Stomach (tissue), 19 donors: ENCODE measurements at places on chromosomes 7 and 10. TPM values are rescaled to one million over a fixed set of nuclear protein-coding genes. Genes with fewer than 3 reads are reported as not detected.

DNA sequence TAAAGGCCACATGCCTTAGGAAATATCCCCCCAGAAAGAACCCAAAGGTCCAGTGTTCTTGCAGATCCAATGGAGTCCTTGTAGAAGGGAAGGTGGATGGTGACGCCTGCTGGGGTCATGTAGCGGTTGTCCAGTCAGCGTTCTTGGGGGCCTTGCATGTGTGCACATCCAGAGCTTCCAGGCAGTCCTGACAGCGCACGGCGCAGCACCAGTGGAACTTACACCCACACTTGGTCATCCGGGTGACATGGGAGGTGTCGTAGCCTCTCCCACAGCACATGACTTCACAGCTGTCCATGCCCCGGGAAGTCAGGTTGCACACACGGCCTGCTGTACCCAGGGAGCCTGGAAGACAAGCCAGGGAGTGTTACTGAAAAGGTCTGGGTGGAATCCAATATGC is 44.8 kb downstream of the WNT2 start:
- no peak overlapping the region for H3K4me3 ChIP-seq
- peaks cover 8% of the 10 kb centered on the region for H3K27me3 ChIP-seq
- H3K27ac ChIP-seq, result no peak overlapping the region

DNA sequence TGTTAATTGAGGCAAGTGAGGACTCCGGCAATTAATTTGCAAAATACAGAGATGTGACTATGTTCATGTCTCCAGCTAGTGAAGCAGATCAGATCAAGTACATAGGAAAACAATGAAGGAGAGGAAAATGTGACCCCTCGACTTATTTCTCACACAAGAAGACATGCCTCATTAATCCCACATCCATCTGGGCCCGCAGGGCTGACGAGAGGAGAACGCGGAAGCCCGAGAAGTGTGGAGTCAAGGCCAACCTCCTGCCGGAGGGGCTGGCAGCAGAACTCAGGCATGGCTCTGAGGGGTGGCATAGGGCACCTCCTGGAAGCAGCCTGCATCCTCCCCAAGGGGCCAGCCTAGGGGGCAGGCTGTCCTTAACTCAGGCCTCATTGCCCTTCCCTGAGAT is 54.4 kb downstream of the ZNF503 start:
- no peak overlapping the region for H3K4me3 ChIP-seq
- no peaks in the 10 kb centered on the region for H3K27me3 ChIP-seq
- no peaks in the 10 kb centered on the region for H3K36me3 ChIP-seq
- no peaks in the 10 kb centered on the region for H3K4me1 ChIP-seq
- H3K27ac ChIP-seq, result no peak overlapping the region
- DNase-seq, result no peak

DNA sequence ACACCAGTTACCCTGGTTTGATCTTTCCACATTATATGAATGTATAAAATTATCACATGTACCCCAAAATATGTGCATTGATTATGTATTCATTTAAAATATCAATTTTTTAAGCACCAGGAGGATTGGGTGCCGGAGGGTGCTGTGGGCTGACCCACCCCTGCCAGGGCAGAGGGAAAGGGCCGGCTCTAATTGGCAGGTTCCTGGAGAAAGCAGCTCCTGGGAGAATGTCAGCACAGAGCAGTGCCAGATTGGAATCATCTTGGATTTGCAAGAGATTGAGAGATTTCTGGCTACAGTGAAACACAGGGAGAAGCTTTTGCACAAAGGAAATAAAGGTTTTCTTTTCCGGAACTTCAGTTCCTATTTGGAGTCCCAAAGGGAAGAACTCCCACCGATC is 264.4 kb upstream of the TCERG1L start:
- no peak overlapping the region for H3K4me3 ChIP-seq
- no peak overlapping the region for H3K27ac ChIP-seq
- H3K27me3 ChIP-seq, result no peaks in the 10 kb centered on the region

DNA sequence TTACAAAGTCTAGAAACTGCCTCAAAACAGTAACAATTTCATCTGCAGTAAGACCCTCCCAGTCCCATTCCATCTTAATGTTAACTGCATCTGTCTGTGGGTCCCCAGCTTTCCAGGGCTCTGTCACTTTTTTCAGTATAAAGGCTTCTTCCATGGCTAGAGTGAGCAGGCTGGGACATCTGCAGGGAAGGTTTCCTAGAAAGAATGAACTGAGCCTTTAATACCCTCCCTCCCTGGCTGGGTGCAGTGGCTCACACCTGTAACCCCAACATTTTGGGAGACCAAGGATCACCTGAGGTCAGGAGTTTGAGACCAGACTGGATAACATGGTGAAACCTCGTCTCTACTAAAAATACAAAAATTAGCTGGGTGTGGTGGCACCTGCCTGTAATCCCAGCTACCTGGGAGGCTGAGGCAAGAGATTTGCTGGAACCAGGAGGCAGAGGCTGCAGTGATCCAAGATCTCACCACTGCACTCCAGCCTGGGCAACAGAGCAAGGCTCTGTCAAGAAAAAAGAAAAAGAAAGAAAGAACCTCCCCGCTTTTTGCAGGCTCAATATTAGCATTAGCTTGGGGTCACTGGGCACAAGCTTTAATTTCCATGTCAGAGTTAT is 3.4 kb downstream of the ERV3-1 start:
- no peak overlapping the region for H3K4me3 ChIP-seq
- peaks cover 18% of the 10 kb centered on the region for H3K36me3 ChIP-seq
- peaks cover 72% of the 10 kb centered on the region for H3K4me1 ChIP-seq

DNA sequence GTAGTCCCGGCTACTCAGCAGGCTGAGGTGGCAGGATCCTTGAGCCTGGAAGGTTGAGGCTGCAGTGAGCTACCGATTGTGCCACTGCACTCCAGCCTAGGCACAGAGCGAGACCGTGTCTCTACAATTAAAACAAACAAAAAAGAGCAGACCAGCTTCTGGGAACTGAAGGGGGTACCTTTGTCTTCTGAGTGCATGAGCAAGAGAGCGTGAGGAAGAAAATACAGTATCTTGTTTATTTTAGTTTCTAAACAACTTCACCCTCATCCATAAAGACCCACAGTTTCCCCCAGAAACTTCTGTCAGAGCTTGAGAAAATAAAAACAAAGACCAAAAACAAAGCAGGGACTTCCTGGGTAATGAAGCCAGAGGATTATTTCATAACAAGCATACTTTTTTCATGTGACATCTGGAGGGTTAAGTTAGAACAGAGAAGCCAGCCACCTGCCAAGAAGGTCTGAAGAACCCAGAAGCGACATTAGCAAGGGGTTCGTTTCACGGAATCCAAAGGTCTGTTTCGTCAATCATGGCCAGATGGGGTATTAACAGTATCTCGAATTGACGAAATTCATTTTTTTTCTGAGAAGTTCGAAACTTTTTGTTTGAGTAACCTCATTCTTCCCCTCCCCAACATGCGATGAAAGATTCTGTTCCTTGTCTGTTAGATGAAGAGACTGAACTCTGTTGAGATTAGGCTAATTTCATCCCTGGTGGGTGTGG is 10.2 kb upstream of the IL2RA start:
- H3K4me1 ChIP-seq, result peaks cover 7% of the 10 kb centered on the region
- no peak for DNase-seq
- H3K27ac ChIP-seq, result peak overlapping the region; percentile 27
- no peaks in the 10 kb centered on the region for H3K36me3 ChIP-seq

DNA sequence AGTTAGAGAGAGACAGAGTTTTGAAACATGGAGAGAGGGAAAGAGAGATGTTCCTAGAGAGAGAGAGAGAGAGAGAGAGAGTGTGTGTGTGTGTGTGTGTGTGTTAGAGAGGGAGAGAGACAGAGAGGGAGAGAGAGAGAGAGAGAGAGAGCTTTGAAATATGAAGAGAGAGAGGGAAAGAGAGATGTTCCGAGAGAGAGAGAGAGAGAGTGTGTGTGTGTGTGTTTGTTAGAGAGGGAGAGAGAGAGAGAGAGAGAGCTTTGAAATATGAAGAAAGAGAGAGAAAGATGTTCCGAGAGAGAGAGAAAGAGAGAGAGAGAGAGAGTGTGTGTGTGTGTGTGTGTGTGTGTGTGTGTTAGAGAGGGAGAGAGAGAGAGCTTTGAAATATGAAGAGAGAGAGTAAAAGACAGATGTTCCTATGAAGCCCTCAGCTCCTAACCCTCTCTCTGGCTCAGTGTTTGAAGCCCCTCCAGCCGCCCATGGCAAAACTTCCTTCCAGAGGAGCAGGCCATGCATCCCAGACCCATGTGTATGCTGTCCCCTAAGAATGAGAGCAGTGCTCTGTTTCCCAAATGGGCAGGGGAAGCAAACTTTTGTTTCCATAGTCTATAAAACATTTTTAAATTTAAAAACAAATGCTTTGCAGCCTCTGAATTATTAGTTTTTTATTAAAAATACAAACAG is 130.9 kb downstream of the KCNMA1 start:
- no peaks in the 10 kb centered on the region for H3K4me1 ChIP-seq
- no peak overlapping the region for H3K4me3 ChIP-seq
- no peaks in the 10 kb centered on the region for H3K27me3 ChIP-seq
- H3K27ac ChIP-seq, result no peak overlapping the region

CLDN4 gene
- 523 TPM for total RNA-seq

- H3K27me3 ChIP-seq, result peaks cover 42% of the 10 kb centered on the region
- no peak overlapping the region for H3K27ac ChIP-seq
- no peak for DNase-seq
- no peaks in the 10 kb centered on the region for H3K36me3 ChIP-seq
- no peak overlapping the region for H3K4me3 ChIP-seq
- H3K4me1 ChIP-seq, result peaks cover 29% of the 10 kb centered on the region
Observed at GRCh38 chr10:100736144-100736808, 9.1 kb upstream of the PAX2 start.

TAS2R60 gene
- not detected for total RNA-seq

GRCh38 chr7:43522406-43523156 is 60.3 kb upstream of the STK17A start:
- no peak overlapping the region for H3K4me3 ChIP-seq
- H3K27ac ChIP-seq, result no peak overlapping the region
- H3K27me3 ChIP-seq, result no peaks in the 10 kb centered on the region

PRPS1L1 gene
- not detected for total RNA-seq

DNA sequence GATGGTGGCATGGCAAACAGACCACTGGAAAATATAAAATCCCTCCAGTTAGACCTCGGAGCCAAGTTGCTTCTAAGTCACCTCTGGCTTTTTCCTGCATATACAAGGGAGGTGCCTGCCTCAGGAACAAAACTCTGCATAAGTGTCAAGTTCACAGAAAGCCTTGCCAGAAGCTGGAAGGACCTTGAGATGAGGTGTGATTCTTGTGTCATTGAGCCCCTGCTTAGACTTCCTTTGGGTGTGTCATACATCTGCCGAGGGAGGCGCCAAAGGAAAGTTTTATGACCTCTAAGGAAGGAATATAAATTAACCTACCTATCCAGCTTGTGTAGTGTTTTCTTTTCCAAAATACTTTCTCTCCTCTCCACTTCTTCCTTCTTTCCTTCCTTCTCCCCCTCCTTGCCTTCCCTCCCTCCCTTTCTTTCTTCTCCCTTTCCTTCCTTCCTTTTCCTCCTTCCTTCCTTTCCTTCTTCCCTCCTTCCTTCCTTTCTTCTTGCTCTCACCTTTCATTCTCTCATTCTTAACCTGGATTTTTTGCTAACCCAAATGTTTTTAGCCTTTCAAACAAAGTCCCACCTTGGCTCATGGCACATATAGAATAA is 75.2 kb downstream of the TRIL start:
- no peaks in the 10 kb centered on the region for H3K36me3 ChIP-seq
- H3K27me3 ChIP-seq, result peaks cover 18% of the 10 kb centered on the region
- H3K4me3 ChIP-seq, result no peak overlapping the region
- no peak for DNase-seq

GCC1 gene
- total RNA-seq, result 14.3 TPM

CFAP46 gene
- 0.18 TPM for total RNA-seq

GRCh38 chr7:142594078-142594477 is 155.2 kb upstream of the PRSS1 start:
- DNase-seq, result no peak
- H3K4me1 ChIP-seq, result no peaks in the 10 kb centered on the region

DNA sequence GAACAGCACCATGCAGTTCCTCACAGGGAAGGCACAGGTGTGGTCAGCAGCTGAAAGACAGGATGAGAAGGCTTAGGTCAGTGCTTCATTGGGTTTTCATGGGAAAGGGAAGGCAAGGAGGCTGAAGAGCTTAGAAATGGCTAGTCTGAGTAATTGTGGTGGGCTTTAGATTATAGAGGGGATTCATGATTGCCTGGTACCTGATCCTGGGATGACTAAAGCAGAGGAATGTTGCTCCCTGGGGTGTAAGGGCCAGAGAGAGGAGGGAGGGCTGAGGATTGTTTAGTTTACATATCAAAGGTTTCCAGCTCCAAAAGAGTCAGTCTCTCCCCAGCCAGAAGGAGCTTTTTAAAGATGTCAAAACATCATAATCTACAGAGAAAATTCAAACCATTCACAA is 396.3 kb upstream of the POM121L12 start:
- H3K36me3 ChIP-seq, result no peaks in the 10 kb centered on the region
- no peak overlapping the region for H3K4me3 ChIP-seq
- H3K4me1 ChIP-seq, result no peaks in the 10 kb centered on the region
- H3K27ac ChIP-seq, result no peak overlapping the region
- no peaks in the 10 kb centered on the region for H3K27me3 ChIP-seq

GRCh38 chr7:94997547-94997946 is 90.2 kb downstream of the PPP1R9A start:
- H3K36me3 ChIP-seq, result no peaks in the 10 kb centered on the region
- no peak for DNase-seq
- no peak overlapping the region for H3K4me3 ChIP-seq
- no peaks in the 10 kb centered on the region for H3K27me3 ChIP-seq
- no peaks in the 10 kb centered on the region for H3K4me1 ChIP-seq

KCP gene
- total RNA-seq, result not detected

GRCh38 chr10:70760271-70760787 is 24.8 kb downstream of the TBATA start:
- no peaks in the 10 kb centered on the region for H3K4me1 ChIP-seq
- no peak overlapping the region for H3K27ac ChIP-seq
- peak; percentile 22 for DNase-seq
- no peak overlapping the region for H3K4me3 ChIP-seq

CASD1 gene
- total RNA-seq, result 57.6 TPM

GRCh38 chr10:1957057-1957456 is 219.7 kb upstream of the ADARB2 start:
- H3K4me1 ChIP-seq, result no peaks in the 10 kb centered on the region
- H3K36me3 ChIP-seq, result no peaks in the 10 kb centered on the region
- DNase-seq, result no peak
- H3K27ac ChIP-seq, result no peak overlapping the region
- no peaks in the 10 kb centered on the region for H3K27me3 ChIP-seq

GPR37 gene
- total RNA-seq, result under 0.01 TPM

DNA sequence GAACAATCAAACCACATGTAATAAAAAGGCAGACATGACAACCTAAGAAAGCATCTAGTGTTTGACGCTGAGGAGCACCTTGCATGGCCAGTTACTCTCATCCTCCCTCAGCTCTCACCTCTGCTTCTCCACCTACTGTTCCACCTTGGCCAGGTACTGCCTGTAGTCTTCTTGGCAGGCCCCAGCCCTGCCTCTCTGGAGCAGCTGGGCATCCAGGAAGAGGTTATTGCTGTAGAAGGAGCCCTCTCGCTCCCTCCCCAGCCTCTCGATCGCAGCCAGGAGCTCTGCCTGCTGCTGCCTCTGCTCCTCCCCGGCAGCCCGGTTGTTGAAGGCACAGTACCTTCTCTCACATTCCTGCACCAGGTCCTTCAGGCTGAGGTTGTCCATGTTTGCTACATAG is 9.7 kb downstream of the GIMAP5 start:
- no peak overlapping the region for H3K4me3 ChIP-seq
- no peaks in the 10 kb centered on the region for H3K36me3 ChIP-seq
- no peak for DNase-seq
- H3K4me1 ChIP-seq, result no peaks in the 10 kb centered on the region
